ENCODE measurements at places on chromosomes 3 and 15. TPM values are rescaled to one million over a fixed set of nuclear protein-coding genes. Genes with fewer than 3 reads are reported as not detected.

Gene INSYN1
- 1.7 TPM for total RNA-seq

Gene GNAT1
- not detected for total RNA-seq

Gene SCN11A
- total RNA-seq = under 0.01 TPM

Gene UBE2E1
- total RNA-seq = 108 TPM

Gene CD96
- not detected for total RNA-seq

Gene RAD51
- 0.28 TPM for total RNA-seq

Gene UROC1
- not detected for total RNA-seq

Gene PRICKLE2
- total RNA-seq = 29.0 TPM

Gene PLIN1
- 0.34 TPM for total RNA-seq

Gene GOLGA8J
- total RNA-seq = not detected

Gene SLC25A26
- 31.8 TPM for total RNA-seq

Gene C3orf85
- not detected for total RNA-seq

Gene GOLGA6C
- not detected for total RNA-seq

Gene KIF23
- 10.9 TPM for total RNA-seq

Gene PLSCR2
- 0.28 TPM for total RNA-seq

Gene IL5RA
- not detected for total RNA-seq

Gene CKMT1B
- total RNA-seq = 69.5 TPM

Gene SERPINI1
- 2.7 TPM for total RNA-seq

Gene GCSAM
- total RNA-seq = under 0.01 TPM

Gene TUSC7
- total RNA-seq = not detected

Gene ELL3
- 24.1 TPM for total RNA-seq

Gene ISLR
- not detected for total RNA-seq

Gene CMTM8
- total RNA-seq = 1.4 TPM

Gene SCAANT1
- total RNA-seq = not detected

Gene FBLN2
- total RNA-seq = 1.4 TPM

Gene CAMK2N2
- total RNA-seq = under 0.01 TPM

Gene LRRC3B
- total RNA-seq = not detected

Gene ATP8B4
- total RNA-seq = 1.00 TPM

Gene SLC2A2
- total RNA-seq = not detected

Gene ZNF385D
- total RNA-seq = not detected

Gene PROS1
- total RNA-seq = 19.1 TPM

Gene COLQ
- total RNA-seq = under 0.01 TPM

Gene CASR
- not detected for total RNA-seq

Gene PEX11A
- total RNA-seq = 8.9 TPM

Gene COX5A
- total RNA-seq = 75.4 TPM

Gene CLDN16
- 1.0 TPM for total RNA-seq

Gene CSPG5
- total RNA-seq = 0.36 TPM

Gene GOLGA6B
- not detected for total RNA-seq

Gene NAA80
- total RNA-seq = 2.9 TPM

Gene TMCO5A
- total RNA-seq = not detected
